ENCODE measurements at places on chromosomes 16 and 17. TPM values are rescaled to one million over a fixed set of nuclear protein-coding genes. Genes with fewer than 3 reads are reported as not detected.

Gene TBC1D3G
- total RNA-seq: not detected

Gene KRT27
- 1.2 TPM for total RNA-seq

Gene EVI2B
- 15.7 TPM for total RNA-seq

Gene SLC5A2
- total RNA-seq: not detected

Gene DNAH17
- 0.40 TPM for total RNA-seq

Gene ZFPM1
- total RNA-seq: 3.9 TPM

DNA sequence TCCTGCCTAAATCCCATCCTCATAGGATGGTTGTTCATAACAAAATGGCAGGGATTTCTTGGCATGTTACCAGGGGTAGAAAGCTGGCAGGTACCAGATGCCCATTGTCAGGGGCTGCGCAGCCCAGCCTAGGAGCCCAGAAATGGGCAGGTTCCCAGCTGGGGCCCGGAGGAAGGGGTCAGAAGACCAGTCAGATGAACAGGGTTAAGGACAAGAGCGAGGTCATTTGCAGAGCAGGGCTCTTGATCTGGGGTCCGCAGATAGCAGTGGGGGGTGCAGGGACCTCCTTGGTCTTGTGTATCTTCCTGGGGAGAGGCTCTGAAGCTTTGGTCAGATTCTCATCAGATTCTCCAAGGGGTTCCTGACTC is 52.3 kb upstream of the CDC42EP4 start:
- DNase-seq: no peak

DNA sequence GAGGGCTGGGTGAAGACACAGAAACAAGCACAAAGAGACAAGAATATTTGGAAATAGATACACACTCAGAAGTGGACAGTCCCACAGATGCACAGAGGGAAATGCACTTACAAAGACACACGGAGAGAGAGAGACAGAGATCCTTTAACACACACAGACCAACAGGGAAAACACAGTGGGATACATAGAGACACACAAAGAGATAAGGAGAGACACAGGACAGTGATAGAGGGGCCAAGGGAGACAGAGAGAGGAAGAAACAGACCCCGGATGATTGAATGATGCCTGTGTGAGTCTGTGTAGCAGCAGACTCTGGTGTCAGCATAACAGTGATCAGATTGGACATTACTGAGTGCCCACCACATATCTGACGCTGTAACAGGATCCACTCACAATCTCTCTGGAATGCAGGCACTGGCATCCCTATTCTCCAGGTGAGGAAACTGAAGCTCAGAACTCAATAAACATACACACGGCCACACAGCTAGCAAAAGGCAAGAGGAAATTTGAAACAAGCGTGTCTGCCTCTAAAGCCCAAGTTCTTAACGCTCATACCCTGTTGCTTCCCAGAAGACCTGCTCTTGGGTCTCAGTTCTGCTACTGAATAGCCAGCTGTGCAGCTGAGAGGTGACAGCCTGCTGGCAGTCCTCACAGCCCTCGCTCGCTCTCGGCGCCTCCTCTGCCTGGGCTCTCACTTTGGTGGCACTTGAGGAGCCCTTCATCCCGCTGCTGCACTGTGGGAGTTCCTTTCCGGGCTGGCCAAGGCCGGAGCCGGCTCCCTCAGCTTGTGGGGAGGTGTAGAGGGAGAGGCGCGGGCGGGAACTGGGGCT is 186.3 kb upstream of the NLRP1 start:
- DNase-seq: no peak

- no peak for DNase-seq
Observed at GRCh38 chr17:50731575-50732460, 12.4 kb downstream of the LUC7L3 start.

- no peak for DNase-seq
Observed at GRCh38 chr17:30244853-30245385, 9.4 kb upstream of the SLC6A4 start.

DNA sequence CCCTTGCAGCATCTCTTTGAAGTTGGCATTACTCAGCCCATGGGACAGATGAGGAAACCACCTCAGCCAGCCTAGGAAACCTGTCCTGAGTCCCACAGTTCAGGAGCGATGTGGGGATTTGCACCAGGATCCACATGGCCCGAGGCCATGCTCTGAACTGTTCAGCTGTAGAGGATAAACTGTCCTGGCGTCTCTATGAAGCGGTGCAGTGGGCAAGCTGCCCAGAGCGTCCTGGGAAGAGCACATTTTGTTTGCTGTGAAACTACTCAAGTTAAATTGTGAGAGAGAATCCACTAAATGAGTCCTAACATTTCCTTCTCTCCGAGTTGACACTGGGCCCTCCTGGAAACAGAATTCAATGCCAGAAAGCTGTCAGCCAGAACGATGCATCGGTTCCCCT is 276.6 kb upstream of the TNRC6C start:
- DNase-seq: peak; percentile 80

GRCh38 chr16:64478252-64478906 is 643.5 kb downstream of the CDH11 start:
- DNase-seq: no peak

- DNase-seq: no peak
Observed at GRCh38 chr17:38742411-38743308, 5.5 kb downstream of the PCGF2 start.

DNA sequence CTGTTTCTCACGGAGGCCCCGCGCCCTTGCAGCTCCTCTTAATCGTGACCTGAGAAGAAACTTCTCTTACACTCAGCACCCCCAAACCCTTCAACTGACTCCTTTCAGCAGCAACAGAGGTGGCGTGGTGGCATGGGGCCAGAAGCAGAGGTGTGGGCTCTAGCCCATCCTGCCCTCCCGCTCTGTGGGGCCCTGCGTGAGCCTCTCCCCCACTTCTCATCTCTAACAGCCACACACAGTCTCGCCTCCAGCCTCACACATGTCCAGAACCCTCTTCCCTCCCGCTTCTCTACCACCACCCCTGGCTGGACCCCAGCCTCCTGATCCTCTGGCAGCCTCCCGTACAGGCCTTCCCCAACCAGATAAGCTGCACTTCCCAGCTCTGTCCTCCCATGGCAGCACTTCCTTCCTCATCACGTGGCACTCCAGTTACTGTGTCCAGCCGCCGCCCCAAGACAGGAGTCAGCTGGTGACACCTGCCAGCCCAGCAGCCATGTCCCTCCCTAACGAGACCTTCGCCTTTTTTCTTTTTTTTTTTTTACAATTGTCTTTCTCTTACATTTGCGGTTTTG is 30.5 kb downstream of the NSMCE1 start:
- DNase-seq: peak; percentile 66

- DNase-seq: peak; percentile 68
Observed at GRCh38 chr16:17173281-17173680, 297.5 kb downstream of the XYLT1 start.

DNA sequence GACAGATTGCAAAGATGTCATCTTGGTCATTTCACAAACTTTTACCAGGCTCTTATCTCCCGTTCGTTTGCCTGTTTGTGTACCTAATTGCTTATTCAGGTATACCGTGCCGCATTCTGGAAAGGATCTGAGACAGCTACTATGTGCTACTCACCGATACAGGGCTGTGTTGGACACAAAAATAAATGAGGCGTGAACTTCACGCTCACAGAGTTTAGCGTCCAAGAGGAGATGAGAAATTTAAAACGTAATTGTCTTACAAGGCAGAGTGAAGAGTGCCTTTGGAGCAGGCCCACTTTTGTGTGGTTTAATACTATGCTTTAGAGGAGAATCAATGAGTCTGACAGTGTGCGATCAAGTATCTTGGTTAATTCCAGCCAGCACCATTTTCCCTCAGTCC is 26.7 kb downstream of the MAF start:
- DNase-seq: no peak

DNA sequence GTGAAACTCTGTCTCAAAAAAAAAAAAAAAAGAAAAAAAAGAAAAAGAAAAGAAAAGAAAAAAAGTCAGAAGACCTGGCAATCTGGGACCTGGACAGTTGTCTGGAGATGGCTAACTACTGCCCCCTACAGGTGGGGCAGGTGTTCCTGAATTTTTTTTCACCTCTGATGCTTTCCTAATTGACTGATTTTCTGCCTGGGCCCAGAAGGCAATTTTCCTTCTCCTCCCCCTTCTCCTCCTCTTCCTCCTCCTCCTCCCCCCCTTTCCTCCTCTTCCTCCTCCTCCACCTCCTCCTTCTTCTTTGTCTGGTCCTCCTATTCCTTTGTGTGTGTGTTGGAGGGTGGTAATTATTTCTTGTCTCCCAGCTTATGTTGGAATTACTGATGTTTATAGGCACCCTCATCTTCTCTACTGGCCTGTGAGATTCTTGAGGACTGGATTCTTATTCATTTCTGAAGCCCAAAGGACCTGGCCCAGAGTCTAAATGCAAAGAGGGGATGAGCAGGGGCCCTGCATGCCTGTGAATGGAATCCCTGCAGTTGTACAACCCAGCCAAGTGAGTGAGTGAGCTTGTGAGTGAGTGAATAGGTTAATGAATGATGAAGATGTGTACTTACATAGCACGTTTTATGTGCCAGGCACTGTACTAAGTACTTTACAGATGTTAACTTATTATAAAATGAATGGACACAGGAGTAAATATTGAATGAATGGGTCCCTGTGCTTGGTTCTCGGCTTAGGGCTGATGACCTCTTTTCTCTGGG is 26.9 kb downstream of the IRX5 start:
- no peak for DNase-seq

GRCh38 chr16:76976101-76976500 is 214.9 kb upstream of the MON1B start:
- DNase-seq: no peak

DNA sequence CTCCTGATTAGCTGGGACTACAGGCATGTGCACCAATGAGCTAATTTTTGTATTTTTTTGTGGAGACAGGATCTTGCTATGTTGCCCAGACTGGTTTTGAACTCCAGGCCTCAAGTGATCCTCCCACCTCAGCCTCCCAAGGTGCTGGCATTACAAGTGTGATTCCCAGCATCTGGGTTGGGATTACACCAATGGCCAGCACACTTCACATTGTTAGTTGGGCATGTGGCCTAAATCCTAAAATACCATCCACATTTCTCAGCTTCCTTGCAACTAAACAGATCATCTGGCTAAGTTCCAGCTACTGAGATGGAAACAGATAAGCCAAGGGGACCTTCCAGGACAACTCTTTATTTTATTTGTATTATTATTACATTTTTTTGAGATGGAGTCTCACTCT is 9.9 kb downstream of the RABEP2 start:
- no peak for DNase-seq

DNA sequence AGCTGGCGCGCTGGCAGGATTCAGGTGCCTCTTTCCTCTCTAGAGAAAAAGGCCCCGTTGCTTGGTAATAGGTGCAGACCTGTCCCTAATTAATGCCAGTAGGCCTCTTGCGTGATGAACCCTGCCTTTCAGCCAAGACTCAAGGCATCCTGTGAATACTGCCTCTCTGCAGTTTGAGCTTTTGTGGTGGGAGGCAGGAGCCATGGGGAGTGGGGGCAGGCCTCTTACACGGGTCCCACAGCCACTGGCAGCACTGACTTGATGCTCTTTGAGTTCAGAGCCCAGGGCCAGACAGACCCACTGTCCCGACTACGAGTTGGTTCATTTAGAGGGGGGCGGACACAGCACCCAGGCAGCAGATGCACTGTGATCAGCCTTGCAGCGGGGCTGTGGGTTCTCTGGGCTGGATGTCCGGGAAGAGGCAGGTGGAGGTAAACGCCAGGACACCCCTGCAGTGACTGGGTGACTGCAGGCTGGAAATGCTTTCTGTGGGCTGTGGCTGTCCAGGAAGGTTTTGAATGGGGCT is 237.0 kb downstream of the SEC14L1 start:
- no peak for DNase-seq

- peak; percentile 80 for DNase-seq
Observed at GRCh38 chr16:15055141-15056053, 477 bp downstream of the NTAN1 start.

GRCh38 chr17:2487306-2487705 is 24.4 kb downstream of the METTL16 start:
- no peak for DNase-seq

- DNase-seq: peak; percentile 88
Observed at GRCh38 chr17:78168242-78168902, at the start of gene SYNGR2. Gene SYNGR2 (plus strand): TSS chr17:78168581. CDS start chr17:78168617, 36 bp downstream.

- DNase-seq: no peak
Observed at GRCh38 chr17:21379080-21379711, 3.0 kb downstream of the KCNJ12 start.

GRCh38 chr17:58279016-58279711 is 1.6 kb downstream of the MPO start:
- DNase-seq: no peak

DNA sequence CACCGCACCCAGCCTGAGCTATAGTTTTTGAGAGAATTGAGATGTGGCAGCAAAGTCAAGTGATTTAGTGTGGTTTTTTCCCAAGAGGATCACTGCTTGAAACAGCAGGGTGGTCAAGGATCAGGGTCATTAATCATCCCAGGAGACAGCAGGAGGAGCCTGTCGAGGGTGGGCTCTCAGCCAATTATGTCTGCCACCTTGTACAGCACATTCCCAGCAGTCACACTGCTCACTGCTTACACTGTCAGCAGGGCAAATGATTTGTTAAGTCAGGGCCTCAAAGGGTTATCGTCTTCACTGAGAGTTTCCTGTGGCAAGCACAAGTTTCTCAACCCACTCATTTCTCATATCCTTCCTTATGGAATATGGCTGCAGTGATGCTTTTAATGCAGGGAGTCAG is 13.2 kb downstream of the B3GNT9 start:
- DNase-seq: no peak

DNA sequence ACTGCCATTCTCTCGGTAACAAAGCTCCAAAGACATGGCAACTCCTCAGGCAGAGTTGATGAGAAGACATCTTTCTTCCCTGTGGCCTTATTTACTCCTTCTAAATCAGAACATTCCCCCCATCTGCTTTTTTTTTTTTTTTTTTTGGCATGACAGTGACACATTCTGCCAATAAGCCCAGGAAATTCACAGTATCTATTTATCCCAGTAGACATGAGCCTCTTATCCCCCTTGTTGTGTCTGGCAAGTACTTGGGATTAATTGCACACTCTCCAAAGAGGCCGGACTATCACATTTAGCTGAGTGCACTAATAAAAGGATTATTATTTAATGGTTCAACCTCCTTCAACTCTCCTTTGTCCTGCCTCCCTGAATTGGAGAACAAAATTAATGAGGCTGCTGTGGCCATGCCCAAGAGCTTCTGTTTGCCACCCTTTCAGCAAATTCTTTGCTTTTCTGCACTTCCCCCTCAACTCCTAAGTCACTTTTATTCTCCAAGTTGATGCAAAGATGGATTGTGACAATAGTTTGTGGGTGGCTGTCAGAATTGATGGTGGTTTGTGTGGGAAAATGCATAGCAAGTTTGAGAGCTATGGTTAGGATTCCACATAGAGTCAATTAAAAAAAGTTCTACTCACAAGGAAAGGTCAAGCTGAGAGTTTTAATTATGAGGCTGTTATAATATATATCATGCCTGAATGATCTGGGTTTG is 47.2 kb downstream of the GPR139 start:
- no peak for DNase-seq

- DNase-seq: no peak
Observed at GRCh38 chr16:11180489-11180888, 75.5 kb downstream of the SOCS1 start.
